CD8-positive, alpha-beta memory T cell (primary cell): ENCODE measurements at places on chromosomes 5 and 9.
A peak's percentile ranks its signal among the peaks of the same experiment; 100 is the strongest.

DNA sequence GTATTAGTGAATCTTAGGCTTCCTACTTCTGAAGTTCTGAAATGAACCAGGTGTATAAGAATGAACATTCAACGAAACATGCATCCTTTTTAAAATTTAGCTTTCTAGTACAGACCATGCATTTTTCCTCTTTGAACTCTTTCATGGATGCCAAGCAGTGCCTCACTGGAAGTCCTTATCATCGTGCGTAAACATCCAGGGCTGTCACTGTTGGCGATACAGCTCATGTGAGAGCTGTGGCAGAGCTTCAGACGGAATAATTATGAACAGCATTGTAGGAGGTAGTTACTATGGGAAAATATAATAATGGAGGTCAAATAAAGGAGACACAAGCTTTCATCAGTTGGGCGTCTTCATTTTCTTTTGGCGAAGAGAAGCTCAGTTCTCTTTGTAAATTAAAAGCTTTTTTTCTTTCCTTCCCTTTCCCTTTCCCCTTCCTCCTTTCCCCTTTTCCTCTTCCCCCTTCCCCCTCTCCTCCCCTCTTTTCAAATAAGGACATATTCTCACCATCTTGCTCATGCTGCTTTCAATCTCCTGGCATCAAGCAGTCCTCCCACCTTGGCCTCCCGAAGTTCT is 167.3 kb downstream of the KDM4C start:
- DNase-seq = no peak
- no peak overlapping the region for H3K27ac ChIP-seq
- H3K36me3 ChIP-seq = no peaks in the 10 kb centered on the region
- H3K4me1 ChIP-seq = peaks cover 7% of the 10 kb centered on the region
- H3K4me3 ChIP-seq = no peak overlapping the region
- no peaks in the 10 kb centered on the region for H3K27me3 ChIP-seq

GRCh38 chr5:157835041-157835440 is 23.9 kb downstream of the CLINT1 start:
- H3K4me1 ChIP-seq = no peaks in the 10 kb centered on the region
- H3K27ac ChIP-seq = no peak overlapping the region
- no peaks in the 10 kb centered on the region for H3K36me3 ChIP-seq
- no peak overlapping the region for H3K4me3 ChIP-seq

DNA sequence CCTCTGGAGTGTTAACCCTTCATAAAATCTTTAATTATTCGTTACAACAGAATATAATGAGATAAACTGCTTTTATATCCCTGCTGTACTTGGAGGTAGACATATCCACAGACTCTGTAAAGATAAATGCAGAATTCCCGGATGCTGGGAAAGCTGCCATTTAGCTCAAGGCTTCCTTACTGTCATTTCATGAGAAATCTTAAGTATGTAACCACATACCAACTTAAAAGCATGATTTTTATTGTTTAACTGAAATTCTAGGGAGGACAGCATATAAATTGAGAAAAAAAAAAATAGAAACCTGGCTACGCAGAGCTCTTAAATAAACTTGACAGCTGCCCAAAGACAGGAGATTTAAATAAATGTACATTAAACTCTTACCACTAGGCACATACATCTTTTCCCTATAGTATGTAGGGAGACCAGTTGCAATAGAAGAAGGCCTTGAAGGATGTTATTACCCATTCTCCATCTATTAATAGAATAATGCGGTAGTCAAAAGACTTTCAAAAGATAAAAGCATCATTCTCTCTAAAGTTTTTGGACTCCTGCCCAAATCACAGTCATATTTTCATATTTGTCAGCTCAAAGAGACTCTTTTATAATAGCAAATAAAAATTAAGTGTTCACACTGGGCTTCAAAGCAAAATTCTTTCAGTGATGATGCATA is 373.8 kb downstream of the NDUFS4 start:
- no peaks in the 10 kb centered on the region for H3K4me1 ChIP-seq
- no peaks in the 10 kb centered on the region for H3K27me3 ChIP-seq
- no peaks in the 10 kb centered on the region for H3K36me3 ChIP-seq
- no peak overlapping the region for H3K27ac ChIP-seq
- H3K4me3 ChIP-seq = no peak overlapping the region

- no peak for DNase-seq
- no peaks in the 10 kb centered on the region for H3K27me3 ChIP-seq
- no peak overlapping the region for H3K27ac ChIP-seq
These were observed 140.1 kb downstream of the GRIA1 start for GRCh38 chr5:153630546-153630945.

- H3K27me3 ChIP-seq = no peaks in the 10 kb centered on the region
- peak overlapping the region; percentile 90 for H3K27ac ChIP-seq
- DNase-seq = peak; percentile 40
- H3K4me3 ChIP-seq = peak overlapping the region; percentile 82
- peaks cover 41% of the 10 kb centered on the region for H3K4me1 ChIP-seq
These were observed 547 bp downstream of the CLTA start for GRCh38 chr9:36191290-36191645.

GRCh38 chr5:157473383-157474320 is 13.6 kb downstream of the NIPAL4 start:
- no peaks in the 10 kb centered on the region for H3K27me3 ChIP-seq
- DNase-seq = no peak
- H3K4me3 ChIP-seq = no peak overlapping the region
- H3K36me3 ChIP-seq = no peaks in the 10 kb centered on the region
- no peaks in the 10 kb centered on the region for H3K4me1 ChIP-seq

- H3K4me1 ChIP-seq = no peaks in the 10 kb centered on the region
- H3K4me3 ChIP-seq = no peak overlapping the region
- no peaks in the 10 kb centered on the region for H3K27me3 ChIP-seq
- no peak overlapping the region for H3K27ac ChIP-seq
These were observed 5.7 kb downstream of the MEGF10 start for GRCh38 chr5:127296321-127296720.

DNA sequence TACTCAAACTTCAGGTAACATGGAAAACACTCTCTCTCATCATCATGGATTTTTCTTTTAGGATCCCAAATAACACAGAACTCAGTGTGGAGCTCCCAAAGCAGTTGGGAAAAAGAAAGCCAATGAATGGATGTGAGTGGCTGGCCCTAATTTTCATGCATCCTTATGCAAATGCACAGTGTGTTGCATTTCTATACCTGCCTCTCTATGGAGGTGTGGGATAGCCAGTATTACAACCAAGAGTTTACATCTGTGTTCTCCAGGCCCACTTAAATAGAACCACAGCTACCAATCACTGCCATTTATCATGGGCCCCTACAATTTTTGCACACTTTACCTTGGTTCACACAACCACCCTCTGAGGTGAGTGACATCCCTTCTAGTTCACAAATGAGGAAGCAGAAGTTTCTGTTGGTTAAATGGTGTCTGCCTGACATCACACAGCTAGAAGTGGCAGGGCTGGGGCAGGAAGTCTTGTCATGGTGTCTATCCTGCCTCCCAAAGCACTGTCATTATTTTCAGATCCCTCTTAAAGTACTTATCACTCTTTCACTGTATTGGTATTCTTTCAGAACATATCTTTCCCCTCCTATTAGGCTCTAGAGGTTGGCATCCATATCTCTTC is 17.3 kb downstream of the MAMDC2 start:
- no peak overlapping the region for H3K4me3 ChIP-seq
- no peak for DNase-seq
- no peak overlapping the region for H3K27ac ChIP-seq
- H3K4me1 ChIP-seq = no peaks in the 10 kb centered on the region
- no peaks in the 10 kb centered on the region for H3K27me3 ChIP-seq

DNA sequence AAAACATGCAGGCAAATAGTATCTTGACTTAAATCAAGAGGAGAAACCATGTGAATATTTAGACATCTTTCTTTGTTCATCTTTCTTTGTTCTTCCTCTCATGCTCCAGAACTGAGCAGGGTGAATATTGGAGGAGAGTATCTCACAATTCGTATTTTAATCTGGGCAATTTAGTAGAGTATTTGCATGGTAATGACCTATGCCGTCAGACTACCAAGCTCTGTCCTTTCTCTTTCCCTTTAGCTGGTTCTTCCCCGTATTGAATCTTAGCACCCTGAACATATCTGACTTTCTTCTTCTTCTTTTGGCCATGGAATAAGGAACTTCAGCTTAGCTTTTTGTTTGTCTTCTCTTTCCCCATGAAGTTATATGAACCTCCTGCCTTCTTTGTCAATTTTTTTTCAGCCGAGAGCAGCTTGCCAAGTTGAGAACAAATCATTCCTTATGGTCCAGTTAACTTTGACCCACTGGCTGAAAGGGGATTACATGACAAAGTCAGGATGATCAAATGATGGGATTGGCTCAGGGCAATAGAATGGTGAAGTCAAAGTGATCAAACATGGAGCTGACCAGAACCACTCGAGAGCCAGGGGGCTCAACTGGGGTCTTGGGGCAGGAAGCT is 95.8 kb downstream of the DAPK1 start:
- no peak overlapping the region for H3K4me3 ChIP-seq
- DNase-seq = no peak
- H3K27ac ChIP-seq = no peak overlapping the region
- H3K27me3 ChIP-seq = no peaks in the 10 kb centered on the region

DNA sequence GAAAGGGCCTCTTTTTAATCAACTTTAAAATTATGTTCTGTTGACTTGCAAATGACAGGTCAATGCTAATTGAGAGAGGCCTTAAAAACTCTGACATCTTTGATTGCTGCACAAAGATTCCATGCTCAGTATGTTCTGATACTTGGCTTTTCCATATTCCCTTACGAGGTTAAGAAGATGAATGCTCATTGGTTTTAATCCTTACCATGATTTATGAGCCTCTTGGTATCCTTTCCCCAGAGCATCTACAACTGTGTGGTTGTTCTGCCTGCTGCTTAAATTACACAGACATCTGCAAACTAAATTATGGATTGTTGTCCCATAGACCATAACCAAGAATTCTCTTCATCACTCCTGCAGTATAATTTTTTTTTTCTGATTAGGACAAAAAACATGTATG is 352.6 kb downstream of the CDH12 start:
- DNase-seq = no peak
- no peaks in the 10 kb centered on the region for H3K27me3 ChIP-seq
- H3K27ac ChIP-seq = no peak overlapping the region
- no peaks in the 10 kb centered on the region for H3K4me1 ChIP-seq

GRCh38 chr9:977838-978830 is 1.7 kb downstream of the DMRT3 start:
- H3K27ac ChIP-seq = no peak overlapping the region
- no peak for DNase-seq
- H3K4me3 ChIP-seq = no peak overlapping the region
- peaks cover 48% of the 10 kb centered on the region for H3K27me3 ChIP-seq
- H3K36me3 ChIP-seq = no peaks in the 10 kb centered on the region
